ENCODE measurements at places on chromosomes 1 and 21.

DNA sequence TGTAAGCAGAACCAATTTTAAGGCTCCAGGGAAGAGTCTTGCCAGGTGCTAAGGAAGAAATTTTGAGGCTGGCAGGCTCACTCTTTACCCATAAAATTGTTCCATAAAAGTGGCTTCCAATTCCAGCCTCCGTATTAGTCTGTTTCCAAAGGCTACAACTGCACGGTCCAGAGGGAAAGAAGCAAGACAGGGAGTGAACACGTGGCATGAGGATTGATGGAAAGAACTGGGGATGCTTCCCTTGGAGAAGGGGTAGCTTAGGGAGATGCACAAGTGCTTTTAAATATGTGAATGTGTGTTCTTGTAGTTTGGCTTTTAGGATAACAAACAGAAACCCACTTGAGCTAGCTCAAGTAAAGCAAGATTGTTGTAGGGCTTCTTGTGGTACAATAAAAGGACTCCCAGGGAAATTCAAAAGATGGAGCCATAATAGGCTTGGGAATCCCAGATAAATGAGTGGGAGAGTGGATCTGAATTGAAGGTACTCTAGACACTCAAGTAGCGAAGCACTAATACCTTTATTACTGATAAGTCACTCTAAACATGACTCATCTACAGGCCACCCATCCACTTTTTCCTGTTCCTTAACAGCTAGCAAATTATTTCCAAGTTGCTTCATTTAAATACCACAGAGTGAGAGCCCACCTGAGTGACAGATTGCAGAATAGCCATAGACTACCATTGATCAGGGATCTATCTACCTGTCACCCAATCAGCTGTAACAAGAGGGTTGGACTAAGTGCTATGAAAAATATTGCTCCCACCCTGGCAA, 34.8 kb upstream of the NPL start:
- DNase-seq: no peak

DNA sequence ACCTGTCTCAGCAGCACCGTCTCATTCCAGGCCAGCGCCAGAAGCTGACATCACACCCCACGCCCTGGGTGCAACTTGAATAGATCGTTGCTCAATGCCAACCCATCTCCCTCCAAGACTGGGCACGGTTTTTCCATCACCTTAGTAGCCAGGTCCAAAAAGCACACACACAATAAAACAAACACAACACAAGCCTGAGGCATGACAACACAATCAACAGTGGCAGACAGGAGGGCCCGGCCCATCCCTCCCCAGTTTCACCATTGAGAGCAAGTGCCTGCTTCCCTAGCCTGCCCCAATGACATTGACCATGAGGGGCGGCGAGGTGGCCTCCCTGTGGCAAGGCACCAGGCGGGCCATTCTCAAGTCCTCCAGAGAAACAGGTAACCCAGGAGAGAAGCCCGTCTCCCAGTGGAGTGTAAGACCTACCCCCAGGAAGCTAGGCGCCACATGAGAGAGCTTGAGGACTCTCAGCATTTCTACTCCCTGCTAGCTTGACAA, 2.7 kb downstream of the IFFO2 start:
- DNase-seq: no peak

GRCh38 chr1:192873836-192874235, 65.0 kb downstream of the RGS2 start:
- DNase-seq: no peak

DNA sequence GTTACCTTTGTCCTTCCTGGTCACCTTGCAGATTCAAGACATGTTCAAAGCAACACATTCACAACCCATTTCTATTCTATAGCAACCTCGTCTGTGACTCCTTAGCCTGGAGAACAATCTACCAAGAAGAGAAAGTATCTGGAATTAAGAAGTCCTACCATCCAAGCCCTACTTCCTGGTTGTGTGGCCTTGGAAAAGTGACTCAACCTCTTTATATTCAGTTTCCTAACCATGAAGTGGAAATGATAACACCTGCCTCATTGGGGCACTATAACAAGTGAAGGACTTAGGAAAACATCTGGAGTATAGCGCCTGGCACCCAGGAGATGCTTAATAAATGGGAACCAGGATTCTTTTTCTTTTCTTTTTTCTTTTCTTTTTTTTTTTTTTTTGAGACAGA, 36.5 kb upstream of the SRRM1 start:
- DNase-seq: no peak

- no peak for DNase-seq
Measured at GRCh38 chr1:77047978-77048614, 171.1 kb downstream of the PIGK start.

DNA sequence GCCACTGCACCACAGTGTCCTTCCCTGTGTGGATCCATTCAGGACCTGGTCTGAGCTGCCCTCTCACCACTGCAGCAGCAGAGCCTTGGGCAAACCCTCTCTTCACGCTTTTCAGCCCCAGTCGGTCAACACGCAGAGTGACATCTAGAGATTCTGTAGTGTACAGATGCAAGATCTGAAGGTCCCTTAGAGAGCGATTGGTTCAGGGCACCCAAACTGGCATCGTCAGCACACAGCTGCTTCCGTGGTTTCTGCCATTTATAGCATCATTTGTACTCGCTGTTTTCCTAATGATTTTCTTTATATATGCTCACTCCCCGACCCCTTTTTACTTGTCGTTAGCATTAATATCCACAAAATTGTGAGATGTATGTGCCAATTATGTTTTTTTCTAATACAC, 1.5 kb upstream of the ASCL5 start:
- no peak for DNase-seq

GRCh38 chr1:197787623-197788536, 12.6 kb upstream of the DENND1B start:
- DNase-seq: no peak

- no peak for DNase-seq
Measured at GRCh38 chr1:60386249-60386648, 312.7 kb upstream of the C1orf87 start.

- DNase-seq: no peak
Measured at GRCh38 chr1:185401019-185401418, 84.0 kb upstream of the IVNS1ABP start.
